Fibroblast of skin of left quadriceps (primary cell): ENCODE measurements at places on chromosomes 3 and 15.

DNA sequence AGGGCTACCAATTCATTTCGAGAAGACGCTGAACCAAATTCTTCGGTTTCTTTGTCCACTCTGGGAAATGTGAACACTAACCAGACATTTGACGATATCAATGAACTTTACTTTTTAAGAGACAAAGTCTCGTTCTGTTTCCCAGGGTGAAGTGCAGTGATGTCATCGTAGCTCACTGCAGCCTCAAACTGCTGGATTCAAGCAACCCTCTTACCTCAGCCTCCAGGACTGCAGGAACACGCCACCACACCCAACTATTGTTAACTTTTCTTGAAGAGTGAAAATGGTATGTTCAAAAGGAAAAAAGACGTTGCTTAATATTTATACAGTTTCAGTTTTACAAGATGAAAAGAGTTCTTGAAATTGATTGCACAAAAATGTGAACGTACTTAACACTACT is 30.6 kb downstream of the MB21D2 start:
- no peak for DNase-seq

DNA sequence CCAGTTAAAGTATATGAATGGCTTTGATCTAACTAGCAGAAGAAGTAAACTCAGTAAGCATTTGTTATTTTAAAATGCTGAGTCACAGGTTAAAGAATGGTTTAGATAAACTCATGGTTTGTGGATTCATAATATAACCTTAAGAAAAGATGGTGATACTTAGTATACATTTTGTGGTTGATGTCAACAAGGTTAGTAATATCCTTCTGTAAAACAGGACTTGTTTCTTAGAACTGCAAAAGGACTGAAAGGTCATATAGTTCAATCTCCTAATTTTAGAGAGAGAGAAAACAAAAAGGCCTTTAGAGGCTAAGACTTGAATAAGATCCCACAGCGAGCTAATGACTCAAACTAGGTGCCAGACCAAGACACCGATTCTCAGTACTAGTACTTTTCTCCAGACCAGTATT is 50.0 kb downstream of the STRIT1 start:
- no peak for DNase-seq

DNA sequence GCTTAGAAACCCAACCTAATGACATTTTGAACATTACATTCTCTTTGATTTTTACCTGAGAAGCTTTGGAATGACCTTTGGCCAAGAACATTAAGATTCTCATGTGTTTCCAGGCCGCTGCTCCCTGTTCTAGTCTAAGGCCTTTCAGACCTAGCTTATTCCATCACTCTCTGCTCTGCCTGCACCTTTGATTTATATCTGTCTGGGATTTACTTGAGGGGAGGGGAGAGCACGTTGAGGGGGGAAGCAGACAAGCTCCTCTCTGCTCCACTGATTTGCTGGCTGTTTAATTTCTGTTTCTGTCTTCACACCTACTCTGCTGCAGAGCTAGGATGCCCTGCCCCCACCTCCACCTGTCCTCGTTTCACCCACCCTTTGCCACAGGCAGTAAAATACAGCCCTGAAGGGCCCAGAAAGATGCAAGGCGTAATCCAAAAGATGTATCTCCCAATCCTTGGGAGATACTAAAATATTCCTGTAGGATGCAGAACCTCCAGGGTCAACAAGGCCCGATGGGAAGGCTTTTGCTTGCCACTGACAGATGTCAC is 429.8 kb downstream of the EPHB1 start:
- DNase-seq: no peak

- no peak for DNase-seq
These were observed 79.4 kb upstream of the PLXNA1 start for GRCh38 chr3:126903521-126903920.

- DNase-seq: no peak
These were observed 20.2 kb downstream of the ATOSA start for GRCh38 chr15:52658955-52659354.

- no peak for DNase-seq
These were observed 463.3 kb upstream of the CBLB start for GRCh38 chr3:106332129-106332528.

- no peak for DNase-seq
These were observed 67.6 kb upstream of the CTDSPL start for GRCh38 chr3:37793889-37794591.

DNA sequence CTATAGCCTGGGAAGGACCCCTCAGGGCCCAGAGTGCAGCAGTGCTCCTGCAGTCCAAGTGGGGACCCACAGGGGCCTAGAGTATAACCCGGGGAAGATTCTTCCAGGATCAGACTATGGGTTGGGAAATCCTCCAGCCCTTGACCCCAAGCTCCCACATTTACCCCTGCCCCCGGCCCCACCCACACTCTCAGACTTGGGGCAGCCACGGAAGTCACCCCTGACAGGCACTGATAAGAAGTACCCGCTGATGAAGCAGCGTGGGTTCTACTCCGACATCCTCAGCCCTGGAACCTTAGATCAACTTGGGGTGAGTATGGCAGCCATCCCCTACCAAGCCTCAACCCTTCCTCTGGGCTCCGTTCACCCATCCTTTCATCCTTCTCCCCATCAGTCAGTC is 6.3 kb downstream of the DNAH1 start:
- DNase-seq: no peak

- no peak for DNase-seq
These were observed 97.4 kb upstream of the PLXND1 start for GRCh38 chr3:129703913-129704312.

- DNase-seq: peak; percentile 40
These were observed 6.6 kb upstream of the CPN2 start for GRCh38 chr3:194357681-194358080.

- DNase-seq: no peak
These were observed 145.3 kb downstream of the TJP1 start for GRCh38 chr15:29676961-29677402.

DNA sequence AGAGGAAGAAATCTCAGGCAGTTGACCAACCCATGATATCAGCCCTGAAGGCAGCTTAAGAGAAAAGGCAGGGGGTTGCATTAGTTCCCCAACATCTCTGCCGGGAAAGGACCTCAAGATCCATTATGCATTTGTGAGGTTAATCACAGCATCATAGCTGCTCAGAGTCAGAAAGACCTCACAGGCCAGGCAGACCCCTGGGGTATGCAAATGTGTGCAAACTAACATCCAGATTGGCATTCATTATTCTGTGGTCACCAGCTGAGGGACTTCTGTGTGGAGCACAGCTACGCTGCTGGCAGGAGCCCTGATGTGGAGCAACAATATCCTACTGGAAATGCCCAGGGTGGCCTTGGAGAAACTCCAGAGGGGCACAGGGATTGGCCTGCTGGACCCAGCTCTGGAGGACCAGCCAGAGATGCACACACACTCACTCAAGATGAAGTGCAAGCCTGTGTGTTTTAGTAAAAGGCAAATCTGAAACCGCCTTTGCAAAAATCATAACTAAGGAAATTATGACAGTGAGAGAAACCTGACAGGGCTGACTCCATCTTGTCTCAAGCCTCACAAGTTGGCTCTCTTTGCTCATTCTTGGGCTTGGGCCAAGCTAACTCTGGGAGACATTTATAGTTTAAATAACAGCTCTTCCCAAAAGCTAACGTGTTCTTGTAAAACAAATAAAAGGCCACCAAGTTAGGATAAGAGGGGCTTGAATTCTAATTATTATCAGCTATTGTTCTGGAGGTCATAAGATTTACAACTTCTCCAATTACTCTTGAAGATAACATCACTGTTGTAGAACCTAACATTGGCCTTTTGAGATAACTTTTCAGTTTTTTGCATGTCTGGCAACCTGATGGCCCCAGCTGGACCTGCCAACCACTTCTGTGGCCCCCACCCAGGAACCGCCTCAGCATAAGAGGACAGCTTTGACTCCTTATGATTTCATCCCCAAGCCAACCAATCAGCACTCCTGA is 257.1 kb downstream of the UACA start:
- no peak for DNase-seq

DNA sequence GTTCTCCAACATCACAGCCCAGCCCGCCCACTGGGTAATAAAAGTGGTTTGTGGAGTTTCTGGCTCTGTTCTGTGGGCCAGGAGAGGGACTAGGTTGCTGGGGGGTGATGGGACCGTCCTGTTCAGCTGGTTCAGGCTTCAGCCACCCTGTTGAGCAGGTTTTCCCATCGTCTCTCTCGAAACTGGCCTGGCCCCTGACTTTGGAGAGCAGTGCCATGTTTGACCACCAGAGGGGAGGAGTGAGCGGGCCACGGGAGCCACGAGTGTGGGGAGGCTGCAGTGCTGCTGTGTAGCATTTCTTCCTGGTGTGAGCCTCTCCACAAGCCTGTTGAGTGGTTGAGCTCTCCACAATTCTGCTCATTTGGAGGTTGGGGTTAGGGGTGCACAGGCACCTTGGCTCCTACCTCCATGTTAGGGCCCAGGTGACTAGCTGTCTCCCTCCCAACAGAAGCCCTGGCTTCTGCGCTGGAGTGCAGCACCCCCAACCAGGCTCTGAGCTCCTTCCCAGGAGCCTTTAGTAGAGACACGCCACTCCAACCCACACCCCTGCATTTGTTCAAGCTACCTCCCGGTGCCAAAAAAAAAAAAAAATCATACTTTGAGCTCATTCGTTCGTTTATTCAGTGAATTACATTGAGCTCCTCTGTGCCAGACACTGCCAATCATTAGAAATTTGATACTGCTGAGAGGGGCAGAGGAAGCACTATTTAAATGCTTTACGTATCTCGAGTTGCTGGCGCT is 13.9 kb downstream of the SPINT1 start:
- peak; percentile 22 for DNase-seq

GRCh38 chr3:120424506-120424905 is 26.3 kb downstream of the FSTL1 start:
- no peak for DNase-seq

DNA sequence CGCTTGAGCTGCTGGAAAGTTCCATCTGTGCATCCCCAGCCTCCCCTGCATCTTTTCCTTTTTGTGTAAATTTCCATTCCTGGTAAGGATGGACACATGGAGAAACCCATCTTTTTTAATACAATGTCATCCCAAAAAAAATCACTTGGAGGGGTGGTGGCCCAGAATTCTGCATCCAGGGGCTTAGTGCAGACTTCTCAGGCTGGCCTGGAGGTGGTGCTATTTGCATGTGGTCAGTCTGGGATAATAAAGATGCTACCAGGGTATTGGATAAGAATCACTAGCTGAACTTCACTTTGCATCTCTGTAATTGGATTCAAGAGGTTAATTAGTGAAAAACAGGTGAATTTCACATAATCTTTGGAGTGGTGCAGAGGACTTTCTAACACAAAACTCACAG is 1.8 kb upstream of the ZSCAN2 start:
- no peak for DNase-seq

GRCh38 chr3:192905980-192906678 is 11.5 kb downstream of the MB21D2 start:
- no peak for DNase-seq

GRCh38 chr3:184455991-184456390 is 76.1 kb downstream of the CHRD start:
- no peak for DNase-seq

DNA sequence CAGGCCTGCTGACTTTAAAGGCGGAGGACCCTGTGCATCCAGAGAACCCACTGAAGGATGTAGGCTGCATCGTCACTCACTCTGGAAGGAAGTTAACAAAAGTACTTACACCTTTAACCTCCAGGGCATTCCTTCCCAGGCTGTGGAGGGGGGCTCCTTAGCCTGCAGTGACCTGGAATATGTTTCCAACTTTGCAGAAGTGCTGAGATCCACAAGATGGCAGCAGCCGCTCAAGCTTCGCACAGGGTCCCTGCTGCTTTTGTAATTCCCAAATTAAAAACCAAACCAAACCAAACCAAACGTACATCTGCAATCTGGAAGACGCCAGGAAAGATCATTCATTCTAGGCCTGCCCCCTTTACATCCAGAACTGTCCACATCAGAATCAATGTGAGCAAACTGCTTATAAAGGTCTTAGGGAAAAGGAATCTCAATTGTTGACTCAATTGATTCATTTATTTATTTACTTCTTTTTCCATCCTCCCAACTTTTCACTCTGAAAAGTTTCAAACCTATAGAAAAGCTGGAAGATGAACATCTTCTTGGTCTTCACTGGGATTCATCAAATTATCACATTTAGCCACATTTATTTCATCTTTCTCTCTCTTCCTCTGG is 70.5 kb upstream of the KLHL25 start:
- DNase-seq: peak; percentile 16

- no peak for DNase-seq
These were observed 52.4 kb downstream of the NEK11 start for GRCh38 chr3:131079086-131079485.

GRCh38 chr3:151614-152189 is 44.9 kb upstream of the CHL1 start:
- DNase-seq: no peak
